Liver (tissue), 10 donors: ENCODE measurements at places on chromosomes 12 and 14. TPM values are rescaled to one million over a fixed set of nuclear protein-coding genes. Genes with fewer than 3 reads are reported as not detected.

Gene NUMB
- total RNA-seq = 45.8 TPM

DNA sequence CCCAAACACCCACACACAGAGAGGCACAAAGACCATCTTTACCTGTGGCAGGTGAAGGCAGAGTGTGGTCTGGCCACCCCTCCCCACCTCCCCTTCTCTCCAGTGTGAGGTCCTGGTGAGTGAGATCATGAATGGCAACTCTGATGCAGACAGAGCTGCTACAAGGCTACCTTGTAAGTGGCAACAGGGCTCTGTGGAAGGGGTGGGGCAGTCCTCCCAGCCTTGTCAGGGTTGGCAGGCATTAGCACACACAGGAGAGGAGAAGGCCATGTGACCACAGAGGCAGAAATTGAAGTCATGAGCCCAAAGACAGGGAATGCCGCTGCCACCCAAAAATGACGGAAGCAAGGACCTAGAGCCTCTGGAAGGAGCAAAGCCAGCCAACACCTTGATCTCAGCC lies 30.7 kb downstream of the VWF start:
- H3K27ac ChIP-seq = no peak overlapping the region
- H3K4me3 ChIP-seq = no peak overlapping the region
- no peak for DNase-seq
- no peaks in the 10 kb centered on the region for H3K36me3 ChIP-seq
- no peaks in the 10 kb centered on the region for H3K27me3 ChIP-seq

- H3K27ac ChIP-seq = no peak overlapping the region
- no peaks in the 10 kb centered on the region for H3K27me3 ChIP-seq
- no peak overlapping the region for H3K4me3 ChIP-seq
- no peaks in the 10 kb centered on the region for H3K36me3 ChIP-seq
These were observed 6.9 kb downstream of the GALNT4 start for GRCh38 chr12:89517720-89518119.

- peaks cover 2% of the 10 kb centered on the region for H3K4me1 ChIP-seq
- no peak overlapping the region for H3K4me3 ChIP-seq
- DNase-seq = no peak
These were observed 1.4 kb downstream of the FZD10 start for GRCh38 chr12:130163461-130164215.

DNA sequence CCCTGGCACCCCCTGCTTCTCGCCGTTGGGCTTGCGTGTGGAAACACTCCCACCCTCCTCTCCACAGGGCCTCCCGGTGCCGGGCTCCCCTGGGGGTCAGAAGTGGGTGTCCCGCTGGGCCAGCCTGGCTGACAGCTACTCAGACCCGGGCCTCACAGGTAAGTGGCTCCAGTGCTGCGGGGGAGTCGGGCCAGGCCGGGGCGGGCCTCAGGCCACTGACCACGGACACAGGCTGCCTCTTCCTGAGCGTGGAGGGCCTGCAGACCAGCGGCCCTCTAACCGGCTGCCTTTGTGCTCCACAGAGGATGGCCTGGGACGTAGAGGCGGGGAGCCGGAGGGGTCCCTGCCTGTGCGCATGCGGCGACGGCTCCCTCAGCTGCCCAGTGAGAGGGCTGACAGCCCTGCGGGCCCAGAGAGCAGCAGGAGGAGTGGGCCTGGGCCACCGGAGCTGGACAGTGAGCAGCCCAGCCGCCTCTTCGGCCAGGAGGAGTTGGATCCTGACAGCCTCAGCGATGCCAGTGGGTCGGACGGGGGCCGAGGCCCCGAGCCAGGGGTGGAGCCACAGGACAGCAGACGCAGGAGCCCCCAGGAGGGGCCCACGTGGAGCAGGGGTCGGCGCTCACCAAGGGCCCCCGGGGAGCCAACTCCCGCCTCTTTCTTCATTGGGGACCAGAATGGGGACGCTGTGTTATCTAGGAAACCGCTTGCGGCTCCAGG lies 21.1 kb downstream of the CEP170B start:
- H3K27me3 ChIP-seq = no peaks in the 10 kb centered on the region
- no peak for DNase-seq
- no peak overlapping the region for H3K27ac ChIP-seq
- H3K4me1 ChIP-seq = no peaks in the 10 kb centered on the region
- H3K4me3 ChIP-seq = no peak overlapping the region

DNA sequence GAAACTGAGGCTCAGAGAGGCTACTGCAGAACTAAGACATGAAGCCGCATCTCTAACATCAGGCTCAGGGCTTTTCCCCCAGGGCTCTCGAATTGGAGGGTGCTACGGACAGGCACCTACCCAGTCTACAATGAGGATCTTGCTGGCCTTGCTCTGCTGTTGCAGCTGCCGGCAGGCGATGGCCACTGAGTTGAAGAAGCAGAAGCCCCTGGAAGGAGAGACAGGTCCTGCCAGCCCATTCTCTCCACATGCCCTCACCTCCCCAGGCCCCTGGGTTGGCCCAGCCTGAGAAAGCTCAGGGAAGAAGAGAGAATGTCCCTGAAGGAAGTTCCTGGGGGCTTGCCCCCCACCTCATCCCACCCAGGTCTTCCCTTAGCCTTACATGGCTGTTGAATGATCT lies 16.1 kb downstream of the SLC48A1 start:
- no peak for DNase-seq
- H3K27ac ChIP-seq = no peak overlapping the region
- H3K4me3 ChIP-seq = no peak overlapping the region
- peaks cover 4% of the 10 kb centered on the region for H3K36me3 ChIP-seq
- no peaks in the 10 kb centered on the region for H3K4me1 ChIP-seq

- H3K27ac ChIP-seq = peak overlapping the region; percentile 92
- H3K36me3 ChIP-seq = no peaks in the 10 kb centered on the region
- no peaks in the 10 kb centered on the region for H3K27me3 ChIP-seq
- peaks cover 73% of the 10 kb centered on the region for H3K4me1 ChIP-seq
- peak overlapping the region; percentile 36 for H3K4me3 ChIP-seq
These were observed 27.6 kb upstream of the RPLP0 start for GRCh38 chr12:120228291-120229070.

- H3K4me1 ChIP-seq = no peaks in the 10 kb centered on the region
- DNase-seq = no peak
- no peak overlapping the region for H3K4me3 ChIP-seq
- no peaks in the 10 kb centered on the region for H3K27me3 ChIP-seq
These were observed 36.1 kb upstream of the HIGD1C start for GRCh38 chr12:50916292-50916691.

Gene DIO3
- total RNA-seq = 9.3 TPM

GRCh38 chr12:132367071-132367851 lies 37.9 kb upstream of the GALNT9 start:
- no peak overlapping the region for H3K4me3 ChIP-seq
- no peak for DNase-seq
- no peak overlapping the region for H3K27ac ChIP-seq
- no peaks in the 10 kb centered on the region for H3K4me1 ChIP-seq

DNA sequence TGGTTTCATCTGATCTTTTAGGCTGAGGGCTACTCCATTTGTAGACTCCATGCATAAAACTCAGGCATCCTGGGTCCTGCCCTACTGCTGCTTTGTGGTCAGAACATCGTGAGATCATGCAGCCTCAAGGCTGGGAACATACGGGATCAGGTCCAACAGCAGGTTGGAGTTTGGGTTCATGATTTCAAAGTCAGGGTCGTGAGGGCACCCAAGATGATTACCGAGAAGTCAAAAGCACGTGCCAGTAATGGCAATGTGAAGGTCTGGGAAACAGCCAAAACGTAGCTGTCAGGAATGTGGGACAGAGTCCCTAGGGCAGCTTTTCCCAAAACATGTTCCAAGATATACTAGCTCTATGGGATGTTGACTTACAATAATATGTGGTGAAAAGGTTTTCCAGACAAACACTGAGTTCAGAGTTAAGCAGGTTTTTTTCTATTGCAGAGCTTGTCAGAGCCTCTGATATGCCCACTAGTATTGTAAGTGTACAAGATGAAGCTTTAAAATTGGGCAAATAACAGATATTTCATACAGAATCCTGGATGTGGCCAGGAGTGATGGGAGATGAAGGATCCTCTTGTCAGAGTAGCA lies 130.3 kb upstream of the DNM1L start:
- no peaks in the 10 kb centered on the region for H3K27me3 ChIP-seq
- H3K4me1 ChIP-seq = peaks cover 37% of the 10 kb centered on the region
- no peaks in the 10 kb centered on the region for H3K36me3 ChIP-seq

DNA sequence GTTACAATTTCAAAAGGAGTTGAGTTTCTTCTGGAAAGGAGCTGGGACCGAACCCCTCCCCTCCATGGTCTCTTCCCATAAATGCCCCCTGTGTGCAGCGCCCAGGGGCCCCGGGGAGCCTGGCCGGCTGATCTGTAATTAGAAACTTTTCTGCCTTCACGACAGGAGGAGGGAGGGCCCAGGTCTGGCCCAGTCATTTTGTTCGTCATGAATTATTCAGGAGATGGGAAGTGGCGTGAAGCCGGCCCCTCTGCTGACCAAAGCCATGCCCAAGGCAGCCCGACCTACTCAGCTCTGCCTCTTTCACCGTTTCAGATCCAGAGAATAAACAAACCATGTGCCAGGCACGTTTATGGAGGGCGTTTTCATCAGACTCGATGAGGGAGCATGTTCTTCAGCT lies 33.3 kb upstream of the MSI1 start:
- H3K4me1 ChIP-seq = no peaks in the 10 kb centered on the region
- no peaks in the 10 kb centered on the region for H3K27me3 ChIP-seq
- H3K4me3 ChIP-seq = no peak overlapping the region
- H3K27ac ChIP-seq = no peak overlapping the region
- DNase-seq = no peak

GRCh38 chr12:46167412-46167811 lies 101.4 kb downstream of the SLC38A1 start:
- no peaks in the 10 kb centered on the region for H3K4me1 ChIP-seq
- no peak overlapping the region for H3K27ac ChIP-seq
- DNase-seq = no peak
- no peaks in the 10 kb centered on the region for H3K36me3 ChIP-seq
- no peak overlapping the region for H3K4me3 ChIP-seq
- no peaks in the 10 kb centered on the region for H3K27me3 ChIP-seq

Gene LBHD2
- total RNA-seq = not detected

DNA sequence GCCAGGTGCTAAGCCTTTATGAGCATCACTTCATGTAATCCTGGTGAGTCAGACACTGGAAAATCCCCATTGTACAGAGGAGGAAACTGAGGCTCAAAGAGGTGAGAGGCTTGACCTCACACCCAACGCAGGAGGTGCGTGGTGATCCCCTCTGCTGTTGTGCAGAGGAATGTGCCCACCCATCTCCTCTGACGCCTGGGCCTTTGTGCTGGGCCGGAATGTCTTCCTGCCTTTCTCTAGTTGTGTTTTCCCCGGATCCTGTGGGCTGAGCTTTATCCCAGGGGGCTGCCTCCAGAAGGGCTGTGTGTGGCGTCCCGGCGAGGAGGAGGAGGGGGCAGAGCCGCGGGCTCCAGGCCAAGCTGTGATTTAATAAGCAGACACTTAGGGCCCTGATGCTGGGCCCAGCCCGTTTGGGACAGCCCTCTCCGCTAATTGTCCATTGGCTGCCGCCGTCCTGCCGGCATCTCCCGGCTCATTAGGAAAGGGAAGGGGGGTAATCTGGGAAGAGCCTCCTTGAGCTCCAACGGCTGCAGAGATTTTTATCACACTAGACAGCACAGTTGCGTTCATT lies 653.6 kb downstream of the MED13L start:
- no peaks in the 10 kb centered on the region for H3K36me3 ChIP-seq
- H3K27ac ChIP-seq = no peak overlapping the region
- H3K27me3 ChIP-seq = no peaks in the 10 kb centered on the region
- H3K4me3 ChIP-seq = no peak overlapping the region
- DNase-seq = no peak
- no peaks in the 10 kb centered on the region for H3K4me1 ChIP-seq

GRCh38 chr12:550473-551260 lies 90.9 kb downstream of the B4GALNT3 start:
- H3K36me3 ChIP-seq = no peaks in the 10 kb centered on the region
- no peak overlapping the region for H3K4me3 ChIP-seq
- H3K27me3 ChIP-seq = no peaks in the 10 kb centered on the region
- H3K4me1 ChIP-seq = peaks cover 1% of the 10 kb centered on the region
- no peak for DNase-seq

Gene A2M
- 2,199 TPM for total RNA-seq

DNA sequence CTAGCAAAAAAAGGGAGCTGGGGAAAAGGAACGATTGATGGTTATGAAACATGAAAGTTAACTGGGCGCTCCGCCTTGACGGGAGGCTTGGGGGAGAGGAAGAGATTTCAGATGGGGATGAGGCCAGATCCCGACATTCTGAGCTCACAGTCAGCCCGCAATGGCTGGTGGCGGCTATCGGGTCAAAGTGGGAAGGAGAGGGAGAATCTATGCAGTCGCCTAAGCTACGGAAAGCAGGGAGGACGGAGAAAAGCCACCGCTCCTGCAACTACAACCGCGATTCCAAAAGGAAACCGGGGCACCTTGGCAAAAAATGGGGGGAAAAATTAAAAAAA lies 502 bp downstream of the MPHOSPH9 start:
- peak overlapping the region; percentile 97 for H3K27ac ChIP-seq
- no peaks in the 10 kb centered on the region for H3K27me3 ChIP-seq
- H3K4me1 ChIP-seq = peaks cover 42% of the 10 kb centered on the region
- H3K4me3 ChIP-seq = peak overlapping the region; percentile 84
- H3K36me3 ChIP-seq = no peaks in the 10 kb centered on the region

Gene ARL6IP4
- total RNA-seq = 71.8 TPM

Gene OLR1
- total RNA-seq = not detected

- H3K4me1 ChIP-seq = peaks cover 13% of the 10 kb centered on the region
- no peaks in the 10 kb centered on the region for H3K27me3 ChIP-seq
- DNase-seq = no peak
- H3K36me3 ChIP-seq = peaks cover 19% of the 10 kb centered on the region
- H3K27ac ChIP-seq = no peak overlapping the region
These were observed 1.0 kb upstream of the TBK1 start for GRCh38 chr12:64450711-64451486.

DNA sequence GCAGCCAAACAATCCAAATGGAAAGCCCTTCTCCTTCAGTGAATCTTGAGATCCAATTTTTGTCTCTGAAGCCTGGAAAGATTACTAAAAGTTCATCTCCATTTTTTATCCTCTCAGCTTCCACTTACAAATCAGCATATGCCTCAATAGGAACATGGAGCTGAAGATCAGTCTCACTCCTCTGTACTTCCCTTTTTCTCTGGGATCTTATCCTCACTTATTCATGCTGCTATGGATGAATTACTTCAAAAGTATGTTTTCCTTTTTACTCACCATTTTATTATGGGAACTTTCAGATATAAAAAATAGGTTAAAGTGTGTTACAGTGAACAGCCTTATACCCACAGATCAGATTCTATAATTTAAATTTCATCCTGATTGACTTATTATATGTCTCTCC lies 14.4 kb upstream of the NTF3 start:
- no peaks in the 10 kb centered on the region for H3K4me1 ChIP-seq
- no peaks in the 10 kb centered on the region for H3K36me3 ChIP-seq
- H3K27me3 ChIP-seq = no peaks in the 10 kb centered on the region
- no peak overlapping the region for H3K27ac ChIP-seq
- H3K4me3 ChIP-seq = no peak overlapping the region
- DNase-seq = no peak

Gene APOF
- 11.9 TPM for total RNA-seq

GRCh38 chr12:24906141-24906540 lies 42.8 kb downstream of the BCAT1 start:
- H3K4me1 ChIP-seq = peaks cover 11% of the 10 kb centered on the region
- H3K27ac ChIP-seq = no peak overlapping the region
- no peak for DNase-seq
- no peaks in the 10 kb centered on the region for H3K36me3 ChIP-seq
